ENCODE measurements at places on chromosomes 7 and 10.

GRCh38 chr10:13003759-13004158, 2.2 kb upstream of the CCDC3 start:
- DNase-seq = no peak

DNA sequence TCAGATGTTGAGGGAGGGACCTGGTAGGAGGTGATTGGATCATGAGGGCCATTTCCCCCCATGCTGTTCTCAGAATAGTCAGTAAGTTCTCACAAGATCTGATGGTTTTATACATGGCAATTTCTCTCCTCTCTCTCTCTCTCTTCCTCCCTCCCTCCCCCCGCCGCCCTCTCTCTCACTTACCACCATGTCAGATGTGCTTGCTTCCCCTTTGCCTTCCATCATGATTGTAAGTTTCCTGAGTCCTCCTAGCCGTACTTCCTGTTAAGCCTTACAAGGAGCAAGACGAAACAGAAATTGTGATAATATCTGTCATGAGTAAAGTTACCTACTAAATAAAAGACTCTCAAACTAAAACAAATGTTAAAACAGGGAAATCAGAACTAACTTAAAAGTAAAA, 19.9 kb upstream of the GPR141 start:
- no peak for DNase-seq

DNA sequence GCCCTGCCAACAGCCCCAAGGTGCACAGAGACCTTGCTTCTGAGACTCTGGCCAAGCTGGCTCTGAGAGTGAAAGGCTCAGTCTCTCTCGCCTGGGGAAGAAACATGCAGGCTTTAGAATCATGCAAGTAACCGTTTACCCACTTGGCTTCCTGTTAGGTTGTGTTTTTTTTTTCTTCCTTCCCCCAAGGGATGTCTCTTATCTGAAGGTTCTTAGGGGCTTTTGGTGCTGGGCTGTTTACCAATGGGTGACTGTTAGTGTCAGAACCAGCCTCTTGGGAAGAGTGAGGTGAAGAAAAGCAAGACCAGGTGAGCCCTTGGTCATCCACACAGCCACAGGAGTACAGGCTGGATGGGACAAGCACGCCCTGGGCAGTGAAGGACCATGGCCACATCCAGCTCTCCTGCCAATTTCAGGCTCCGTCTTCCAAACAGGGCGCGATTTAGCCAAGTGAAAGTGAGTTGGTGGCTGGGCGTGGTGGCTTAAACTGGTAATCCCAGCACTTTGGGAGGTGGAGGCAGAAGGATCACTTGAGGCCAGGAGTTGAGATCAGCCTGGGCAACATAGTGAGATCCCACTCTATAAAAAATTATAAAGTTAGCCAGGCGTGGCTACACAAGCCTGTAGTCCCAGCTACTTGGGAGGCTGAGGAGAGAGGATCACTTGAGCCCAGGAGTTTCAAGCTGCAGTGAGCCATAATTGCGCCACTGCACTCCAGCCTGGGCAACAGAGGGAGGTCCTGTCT, 76.3 kb upstream of the CUX1 start:
- DNase-seq = no peak

DNA sequence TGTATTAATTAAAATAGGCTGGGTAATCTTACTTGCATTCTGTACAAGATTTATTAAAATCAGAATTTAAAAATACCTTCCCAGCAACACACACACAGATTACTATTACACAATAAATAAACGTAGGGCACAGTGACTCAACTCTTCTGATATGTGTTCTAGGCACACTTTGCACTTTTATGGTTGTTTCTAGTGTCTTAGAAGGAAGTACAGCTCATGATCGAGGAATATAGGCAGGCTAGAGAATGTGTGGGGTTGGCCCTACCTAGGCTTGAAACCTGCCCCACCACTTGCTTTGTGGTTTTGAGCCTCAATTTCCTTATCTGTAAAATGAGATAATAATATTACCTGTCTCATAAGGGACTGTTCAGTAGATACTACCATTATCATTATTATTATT, 30.5 kb downstream of the ARMC3 start:
- no peak for DNase-seq

- no peak for DNase-seq
These were observed 99.0 kb downstream of the AOAH start for GRCh38 chr7:36625247-36625646.

DNA sequence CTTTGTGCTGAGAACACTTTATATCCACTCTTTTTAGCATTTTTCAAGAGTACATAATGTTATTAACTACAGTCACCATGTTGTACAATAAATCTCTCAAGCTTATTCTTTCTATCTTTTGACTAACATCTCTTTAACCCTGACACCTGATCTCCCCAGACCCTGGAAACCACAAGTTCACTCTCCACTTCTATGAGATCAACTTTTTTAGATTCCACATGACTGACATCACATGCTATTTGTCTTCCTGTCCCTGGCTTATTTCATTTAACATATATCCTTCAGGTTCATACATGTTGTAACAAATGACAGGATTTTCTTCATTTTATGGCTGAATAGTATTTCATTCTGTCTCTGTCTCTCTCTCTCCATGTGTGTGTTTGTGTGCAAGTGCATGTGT, 15.5 kb downstream of the SLC13A1 start:
- DNase-seq = no peak

GRCh38 chr7:131294553-131294952, 33.1 kb upstream of the MKLN1 start:
- no peak for DNase-seq
